ENCODE measurements at places on chromosomes 1 and 21.

DNA sequence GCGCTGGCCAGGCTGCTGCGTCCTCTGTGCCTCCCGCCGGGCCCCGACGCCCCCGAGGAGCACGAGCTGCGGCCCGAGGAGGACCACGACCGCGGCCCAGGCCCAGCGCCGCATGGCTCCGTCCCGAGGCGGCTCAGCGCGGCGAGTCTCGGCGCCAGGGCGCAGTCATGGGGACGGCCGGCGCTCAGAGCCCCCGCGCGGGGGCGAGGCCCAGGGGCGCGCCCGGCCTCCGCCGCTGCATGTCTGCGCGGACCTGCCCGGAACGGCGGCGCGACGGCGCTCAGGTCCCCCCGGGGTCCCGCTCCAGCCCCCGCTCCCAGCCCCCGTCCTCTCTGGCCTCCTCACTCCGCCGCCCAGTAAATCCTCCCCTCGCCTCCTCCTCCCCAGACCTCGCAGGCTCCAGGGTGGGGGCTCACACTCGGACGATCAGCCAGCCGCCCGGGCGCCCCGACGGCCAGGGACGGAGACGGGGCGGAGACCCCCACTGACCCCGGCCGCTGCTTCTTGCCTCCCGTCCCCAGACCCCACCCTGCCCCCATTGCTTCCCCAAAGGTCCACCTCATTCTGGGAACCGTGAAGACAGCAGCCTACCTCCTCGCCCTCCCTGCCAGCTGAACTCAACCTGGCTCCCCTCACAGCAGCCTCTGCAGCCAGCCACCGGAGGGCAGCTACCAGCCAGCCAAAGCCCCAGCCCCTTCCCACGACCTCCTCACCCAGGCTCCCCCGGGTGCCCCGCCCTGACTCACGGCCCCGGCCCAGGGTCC, at the start of gene C1QTNF12:
C1QTNF12 (minus strand) TSS at position 146 of the 764 bp plus-strand sequence; CDS start at position 114, 32 bp downstream.
- peak; percentile 40 for DNase-seq

- DNase-seq, result no peak
Observed at GRCh38 chr1:202107321-202107761, 15.4 kb upstream of the GPR37L1 start.

- no peak for DNase-seq
Observed at GRCh38 chr1:163836481-163836880, 514.7 kb downstream of the NUF2 start.

- DNase-seq, result no peak
Observed at GRCh38 chr1:168091720-168092550, 44.8 kb downstream of the GPR161 start.

GRCh38 chr21:26977746-26978145, 10.9 kb upstream of the ADAMTS5 start:
- no peak for DNase-seq

DNA sequence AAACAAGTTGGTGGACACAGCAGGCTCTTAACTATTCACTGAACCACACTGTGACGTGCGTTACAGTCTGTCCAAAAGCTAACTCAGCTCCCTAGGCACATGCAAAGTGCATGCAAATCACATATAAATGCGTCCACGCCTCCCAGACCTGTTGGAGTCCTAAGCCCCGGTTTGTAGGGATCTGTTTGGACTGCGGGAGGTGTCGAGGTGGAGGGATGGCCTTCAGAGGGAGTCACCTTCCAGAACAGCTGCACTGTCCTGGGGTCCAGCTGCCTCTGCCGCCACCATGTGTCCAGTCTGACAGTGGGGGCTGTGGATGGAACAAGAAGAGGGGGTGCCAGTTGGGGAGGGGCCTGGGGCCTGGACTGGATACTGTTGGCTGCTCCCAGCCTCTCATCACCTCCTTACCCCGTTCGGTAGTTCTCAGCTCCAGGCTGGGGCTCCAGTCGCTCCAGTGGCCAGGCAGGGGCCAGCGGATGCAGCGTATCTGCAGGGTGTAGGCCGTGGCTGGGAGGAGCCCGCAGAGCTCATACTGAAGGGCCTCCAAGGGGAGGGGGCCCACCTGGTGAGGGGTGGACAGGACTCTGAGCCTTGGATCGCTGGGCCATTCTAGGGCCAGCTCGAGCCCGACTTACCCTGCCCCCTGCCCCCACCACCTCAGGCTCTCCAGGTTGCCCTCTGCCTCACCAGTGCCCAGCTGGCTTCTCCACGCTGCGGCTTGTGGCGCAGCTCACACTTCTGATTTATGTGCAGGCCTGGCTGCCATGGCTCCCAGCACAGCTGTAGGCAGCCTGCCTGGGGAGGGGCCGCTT, 7.9 kb upstream of the MRPS15 start:
- DNase-seq, result peak; percentile 49

DNA sequence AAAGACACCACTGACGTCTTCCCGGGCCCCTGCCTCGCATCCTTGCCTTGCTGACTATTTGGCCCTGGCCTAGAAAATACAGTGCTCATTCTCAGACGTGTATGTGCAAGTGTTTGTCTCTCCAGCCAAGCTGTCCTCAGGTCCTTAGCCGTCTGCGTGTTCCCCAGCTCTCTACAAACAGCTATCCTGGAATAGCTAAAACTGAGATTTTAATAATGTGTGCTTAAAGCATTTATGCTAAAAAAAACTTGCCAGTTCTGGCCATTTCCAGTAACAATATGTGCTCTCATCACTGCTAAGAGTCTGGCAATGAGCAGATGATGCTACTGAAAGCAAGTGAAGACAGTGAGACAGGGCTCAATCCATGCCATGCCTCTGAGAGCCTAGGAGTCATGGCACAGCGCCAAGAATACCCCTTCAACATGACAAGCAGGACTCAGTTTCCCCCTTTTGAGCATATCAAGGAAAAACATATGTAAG, 55.7 kb downstream of the IRF2BP2 start:
- DNase-seq, result no peak

DNA sequence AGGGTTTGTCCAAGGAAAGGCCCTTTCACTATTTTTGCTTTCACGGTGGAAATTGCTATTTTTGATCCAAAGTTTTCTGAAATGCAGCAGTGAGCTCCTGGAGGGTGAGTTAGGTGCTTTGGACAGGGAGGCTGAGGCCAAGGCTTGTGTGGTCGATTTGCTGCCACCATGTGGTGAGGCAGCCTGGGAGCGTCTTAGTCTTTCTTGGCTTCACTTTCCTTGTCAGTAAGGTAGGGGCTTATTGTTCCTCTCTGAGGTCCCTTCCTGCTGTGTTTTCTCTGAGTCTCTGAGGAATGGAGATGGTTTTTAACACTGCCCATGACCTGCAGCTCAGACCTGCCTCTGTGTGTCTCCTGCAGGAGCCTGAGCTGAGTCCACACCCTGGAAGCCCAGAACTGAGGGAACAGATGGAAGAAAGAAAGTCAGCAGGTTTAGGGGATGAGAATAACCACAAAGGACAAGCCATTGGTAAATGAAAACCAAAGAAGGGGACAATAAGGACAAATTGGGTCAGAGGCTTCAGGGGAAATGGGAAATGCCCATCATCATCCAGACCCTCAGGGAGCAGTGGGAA, 20.1 kb upstream of the S100A10 start:
- no peak for DNase-seq

- DNase-seq, result no peak
Observed at GRCh38 chr21:43968410-43969114, 43.5 kb upstream of the TRAPPC10 start.

- no peak for DNase-seq
Observed at GRCh38 chr1:26287033-26287711, 7.3 kb downstream of the SH3BGRL3 start.

DNA sequence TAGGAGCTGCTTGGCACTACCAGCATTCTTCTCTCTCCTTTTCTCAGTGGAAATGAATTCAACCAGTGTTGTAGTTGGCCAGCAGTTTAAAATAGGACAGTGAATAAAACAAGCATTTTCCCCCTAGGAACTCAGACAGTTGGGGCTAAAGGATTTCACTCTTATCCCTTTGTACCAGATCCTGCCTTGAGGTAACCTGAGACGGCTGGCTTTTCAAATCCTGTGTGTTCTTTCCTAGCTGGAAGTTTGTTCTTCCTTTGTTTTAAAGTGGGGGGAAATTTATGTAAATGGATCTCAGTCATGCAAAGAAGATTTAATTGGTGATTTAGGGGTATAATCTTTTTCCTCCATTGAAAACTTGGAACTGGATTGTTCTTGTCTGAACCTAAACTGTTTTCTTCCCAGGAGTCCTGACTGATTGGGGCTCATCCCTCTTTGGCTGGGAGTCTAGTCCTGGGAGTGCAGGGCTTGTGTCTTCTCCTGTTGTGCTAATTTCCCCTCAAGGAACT, 23.3 kb downstream of the ZP4 start:
- no peak for DNase-seq

GRCh38 chr1:172838680-172839313, 179.9 kb downstream of the FASLG start:
- no peak for DNase-seq
